Activated CD8-positive, alpha-beta T cell treated with anti-CD3 and anti-CD28 coated beads, Interleukin-2, amount 10 ng/mL, durations not matched to agents 7 days and 5 days (primary cell): ENCODE measurements at places on chromosomes 12 and 14.
A peak's percentile ranks its signal among the peaks of the same experiment; 100 is the strongest.

DNA sequence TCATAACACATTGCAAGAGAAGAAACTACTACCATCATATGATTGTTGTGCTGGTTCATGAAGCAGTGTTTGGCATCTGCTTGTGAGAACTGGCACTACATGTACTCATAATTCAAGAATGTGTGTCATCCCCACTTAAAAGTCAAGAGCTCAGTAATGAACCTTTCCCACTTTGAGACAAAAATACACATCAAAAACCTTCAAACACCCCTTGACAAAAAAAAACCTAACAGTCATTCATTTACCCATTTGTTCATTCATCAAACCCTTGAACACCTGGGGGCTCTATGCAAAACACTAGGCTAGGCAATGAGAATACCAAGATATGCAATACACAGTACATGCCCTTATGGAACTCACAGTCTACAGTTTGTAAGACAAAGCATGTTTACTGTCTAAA, 40.0 kb downstream of the KIF21A start:
- DNase-seq = no peak

DNA sequence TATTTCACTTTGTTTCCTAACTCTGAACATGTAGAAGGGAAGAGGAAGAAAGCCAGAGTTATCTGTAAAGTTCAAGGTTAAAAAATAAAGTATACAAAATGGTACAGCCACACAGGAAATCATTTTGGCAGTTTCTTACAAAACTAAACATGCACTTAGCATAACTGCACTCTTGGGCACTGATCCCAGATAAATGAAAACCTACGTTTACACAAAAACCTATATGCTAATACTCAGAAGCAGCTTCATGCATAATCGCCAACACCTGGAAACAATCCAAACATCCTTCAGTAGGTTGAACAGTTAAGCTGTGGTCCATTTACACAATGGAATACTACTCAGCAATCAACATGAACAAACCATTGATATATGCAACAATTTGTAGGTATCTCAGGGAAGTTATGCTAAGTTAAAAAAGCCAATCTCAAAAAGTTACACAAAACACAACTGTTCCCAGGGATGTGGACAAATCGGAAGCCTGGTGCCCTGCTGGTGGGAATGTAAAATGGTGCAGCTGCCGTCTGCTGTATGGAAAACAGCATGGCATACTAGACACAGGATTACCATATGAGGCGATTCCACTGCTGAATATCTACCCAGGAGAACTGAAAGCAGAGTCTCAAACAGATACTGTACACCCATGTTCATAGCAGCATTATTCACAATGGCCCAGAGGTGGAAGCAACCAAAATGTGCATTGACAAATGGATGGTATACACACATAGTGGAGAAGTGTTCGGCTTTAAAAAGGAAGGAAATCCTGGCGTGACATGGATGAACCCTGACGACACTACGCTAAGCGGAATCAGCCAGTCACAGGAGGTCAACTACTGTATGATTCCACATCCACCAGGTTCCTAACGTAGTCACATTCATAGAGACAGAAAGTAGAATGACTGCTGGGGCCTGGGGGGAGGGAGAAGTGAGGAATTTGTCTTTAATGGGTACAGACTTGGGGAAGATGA, 37.7 kb downstream of the NRDE2 start:
- DNase-seq = no peak

GRCh38 chr14:48788771-48789170, 797.4 kb downstream of the RPS29 start:
- no peak for DNase-seq

GRCh38 chr12:53492188-53492587, 7.1 kb downstream of the MAP3K12 start:
- DNase-seq = no peak

DNA sequence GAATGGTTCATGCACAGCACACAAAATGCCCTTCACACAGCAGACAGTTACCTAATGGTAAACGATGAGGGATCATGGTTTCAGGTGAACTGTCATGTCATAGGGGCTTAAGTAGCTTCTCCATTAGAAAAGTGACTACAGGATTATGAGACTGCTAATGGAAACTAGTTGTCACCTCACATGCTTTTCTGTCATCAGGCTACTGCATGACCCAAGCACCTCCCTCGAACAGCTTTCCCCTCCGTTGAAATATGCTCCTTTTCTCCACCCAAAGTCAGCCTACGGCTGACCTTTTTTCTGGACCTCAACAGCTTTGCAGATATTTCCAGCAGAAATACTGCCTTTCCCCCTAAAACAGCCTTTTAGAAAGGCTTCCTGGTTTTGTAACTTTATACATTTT, 467.3 kb downstream of the EGLN3 start:
- DNase-seq = no peak

- no peak for DNase-seq
Observed at GRCh38 chr14:77989441-77989991, 180.7 kb upstream of the NRXN3 start.

DNA sequence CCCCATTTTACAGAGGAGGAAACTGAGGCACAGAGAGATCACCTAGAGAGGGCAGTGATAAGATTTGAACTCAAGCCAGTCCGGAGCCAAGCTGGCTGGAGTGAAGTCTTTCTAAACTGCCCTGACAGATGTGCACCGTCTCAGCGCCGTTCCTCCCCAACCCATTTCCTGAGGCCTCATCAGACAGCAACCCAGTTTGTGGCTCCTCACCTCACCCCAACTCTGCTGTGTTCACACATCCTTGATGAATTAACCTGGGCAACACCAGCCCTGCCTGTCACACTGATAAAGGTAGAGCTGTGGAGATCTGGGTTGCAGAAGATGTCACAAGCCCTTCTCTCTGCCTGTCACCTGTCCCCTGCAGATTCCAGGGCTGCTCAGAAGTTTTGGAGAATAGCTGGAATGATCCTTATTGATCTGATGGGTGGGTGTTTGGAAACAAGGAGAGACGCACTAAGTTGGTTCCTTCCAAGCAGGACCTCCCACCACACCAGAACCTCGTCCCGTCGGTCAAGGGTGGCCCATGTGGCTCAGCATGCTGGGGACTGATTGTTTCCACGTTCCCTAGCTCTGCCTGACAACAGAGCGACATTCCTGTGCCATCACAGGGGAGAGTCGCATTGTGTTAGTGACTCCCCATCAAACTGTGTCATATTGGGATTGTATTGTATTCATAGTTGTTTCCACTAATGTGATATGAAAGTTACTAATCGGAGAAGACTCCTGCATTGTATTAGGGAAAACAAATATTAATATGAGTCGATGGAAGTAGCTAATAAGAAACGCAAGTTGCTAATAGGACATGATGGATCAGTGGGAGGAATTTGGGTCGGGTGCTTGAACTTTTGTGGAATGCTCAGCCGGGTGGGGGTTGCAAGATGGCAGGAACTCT, 200.6 kb downstream of the PHETA1 start:
- DNase-seq = peak; percentile 52

DNA sequence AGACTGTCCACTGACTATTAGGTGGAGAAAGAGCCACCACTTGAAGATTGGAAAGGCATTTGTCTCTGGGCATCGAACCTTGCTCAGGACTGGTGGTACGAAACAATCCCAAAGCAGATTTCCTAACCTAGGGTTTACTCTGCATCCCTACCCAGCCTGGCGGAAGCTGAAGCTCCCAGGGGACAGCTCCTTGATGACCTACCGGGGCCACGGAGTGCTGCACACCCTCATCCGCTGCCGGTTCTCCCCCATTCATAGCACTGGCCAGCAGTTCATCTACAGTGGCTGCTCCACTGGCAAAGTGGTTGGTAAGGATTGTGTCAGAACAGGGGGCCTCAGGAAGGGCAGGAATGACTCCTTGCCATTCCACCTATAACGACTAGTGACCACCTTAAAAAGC, 6.5 kb upstream of the NRL start:
- no peak for DNase-seq

- DNase-seq = peak; percentile 88
Observed at GRCh38 chr12:66776974-66777373, 98.1 kb upstream of the GRIP1 start.

GRCh38 chr14:74593241-74593953, 18.6 kb downstream of the LTBP2 start:
- DNase-seq = no peak

- no peak for DNase-seq
Observed at GRCh38 chr14:61355892-61356325, 34.5 kb downstream of the PRKCH start.

DNA sequence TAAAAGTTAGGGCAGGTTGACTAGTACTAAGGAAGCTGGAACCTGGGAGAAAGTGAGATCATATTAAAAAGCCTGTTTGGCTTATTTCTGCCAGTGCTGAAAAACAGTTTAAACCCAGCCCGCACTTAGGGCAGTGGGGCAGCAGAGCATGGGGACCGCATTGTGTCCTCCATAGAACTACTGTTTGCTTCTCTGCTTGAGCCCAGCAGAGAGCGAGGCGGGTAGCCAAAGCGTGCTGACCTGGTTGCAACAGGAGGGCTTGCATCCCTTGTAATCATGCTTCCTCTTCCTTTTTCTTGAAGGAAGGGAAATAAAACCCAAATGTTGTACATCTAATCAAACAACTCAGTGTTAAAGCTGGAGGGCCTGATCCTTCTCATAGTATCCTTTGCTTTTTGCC, 82.5 kb upstream of the HOXC13 start:
- no peak for DNase-seq

- DNase-seq = no peak
Observed at GRCh38 chr12:56998316-56998715, 8.0 kb downstream of the ZBTB39 start.

DNA sequence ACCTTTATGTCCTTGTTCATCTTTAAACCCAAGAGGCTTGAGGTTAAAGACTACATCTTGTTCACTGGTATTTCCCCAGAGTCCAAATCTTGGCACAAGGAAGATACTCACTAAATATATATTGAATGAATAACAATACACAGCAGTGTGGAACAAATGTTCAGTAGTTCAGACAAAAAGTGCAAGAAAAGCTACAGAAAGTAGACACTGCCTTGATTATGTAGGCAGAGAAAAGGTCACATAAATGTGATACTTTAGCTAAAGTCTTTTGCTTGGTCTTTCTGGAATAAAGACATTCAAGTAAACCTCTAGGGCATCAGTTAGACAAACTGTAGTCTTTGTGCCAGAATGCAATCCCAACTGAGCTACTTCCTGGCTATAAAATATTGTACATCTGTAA, 157.0 kb downstream of the TMEM117 start:
- DNase-seq = no peak

DNA sequence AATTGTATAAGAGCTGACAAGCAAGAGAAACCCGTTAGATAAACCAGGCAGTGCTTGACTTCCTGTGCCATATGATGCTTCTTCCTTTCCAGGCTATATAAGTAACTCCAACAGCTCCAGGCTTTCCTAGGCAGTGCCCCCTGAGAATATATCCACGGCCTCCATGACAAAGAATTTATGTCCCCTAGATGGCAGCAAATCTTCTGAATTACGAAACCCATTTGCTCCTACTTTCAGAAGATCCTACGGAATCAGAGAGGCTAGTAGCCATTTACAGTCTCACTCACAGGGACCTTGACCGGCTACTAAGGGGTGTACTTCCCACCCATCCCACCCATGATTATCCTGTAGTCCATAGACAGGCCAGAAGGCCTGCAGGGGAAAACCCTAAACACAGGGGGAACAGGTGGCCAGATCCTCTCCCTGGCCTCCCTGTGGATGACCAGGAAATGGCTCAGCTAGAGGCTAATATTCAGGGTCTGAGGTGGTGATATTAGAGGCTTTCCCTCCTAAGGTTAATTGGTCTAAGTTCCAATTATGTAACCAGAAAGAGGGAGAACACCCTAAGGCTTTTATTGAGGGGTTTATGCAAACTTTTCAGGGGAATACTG, 77.2 kb upstream of the DCD start:
- DNase-seq = peak; percentile 28

GRCh38 chr14:101110729-101111619, 207.5 kb upstream of the RTL1 start:
- no peak for DNase-seq
